ENCODE measurements at places on chromosomes 12 and 14.

DNA sequence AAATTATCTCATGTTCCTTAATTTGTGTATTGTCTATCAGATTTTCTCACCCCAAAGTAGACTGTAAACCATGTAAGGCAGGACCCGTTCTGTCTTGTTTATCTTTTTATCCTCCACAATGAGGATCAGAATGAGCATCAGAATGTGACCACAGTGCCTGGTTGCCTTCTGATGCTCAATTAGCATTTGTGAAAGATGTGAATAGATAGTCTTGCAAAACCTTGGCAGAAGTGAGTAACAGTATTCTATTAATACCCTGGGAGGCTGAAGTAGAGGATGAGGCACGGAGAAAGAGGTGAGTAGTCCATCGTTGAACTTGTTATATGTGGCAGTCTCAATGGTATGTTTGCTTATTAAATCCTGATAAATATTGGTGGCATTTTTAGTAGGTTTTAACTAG is 781.4 kb downstream of the NRXN3 start:
- no peak for DNase-seq

DNA sequence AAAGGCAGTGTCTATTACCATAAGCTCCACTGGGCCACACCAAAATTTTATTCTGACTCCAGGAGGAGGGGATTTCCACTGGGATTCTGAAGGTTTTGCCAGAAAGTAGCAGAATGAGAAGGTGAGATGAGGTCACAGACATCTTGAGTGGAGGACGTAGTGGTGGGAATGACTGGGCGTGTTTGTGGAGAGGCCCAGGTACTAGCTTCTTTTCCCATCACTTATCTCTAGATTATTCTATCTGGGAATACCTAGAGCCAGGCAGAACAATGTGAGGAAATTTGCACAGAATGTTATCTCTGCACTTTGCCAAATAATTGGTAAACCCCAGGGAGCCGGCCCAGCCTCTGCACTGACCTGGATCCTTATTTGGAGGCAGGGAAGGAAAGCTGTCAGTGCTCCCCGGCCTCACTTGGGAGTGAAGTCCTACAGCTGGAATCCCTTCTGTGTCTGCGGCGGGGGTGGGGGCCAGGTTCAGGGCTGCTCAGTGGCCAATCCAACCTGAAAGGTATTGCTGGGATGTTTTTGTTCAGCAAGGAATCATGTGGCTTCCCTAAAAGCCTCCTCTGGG is 129.4 kb downstream of the C12orf75 start:
- no peak for DNase-seq

GRCh38 chr14:38866461-38866860 is 236.6 kb downstream of the SEC23A start:
- no peak for DNase-seq

- DNase-seq: no peak
These were observed 119.5 kb upstream of the RGS6 start for GRCh38 chr14:71812693-71813092.

DNA sequence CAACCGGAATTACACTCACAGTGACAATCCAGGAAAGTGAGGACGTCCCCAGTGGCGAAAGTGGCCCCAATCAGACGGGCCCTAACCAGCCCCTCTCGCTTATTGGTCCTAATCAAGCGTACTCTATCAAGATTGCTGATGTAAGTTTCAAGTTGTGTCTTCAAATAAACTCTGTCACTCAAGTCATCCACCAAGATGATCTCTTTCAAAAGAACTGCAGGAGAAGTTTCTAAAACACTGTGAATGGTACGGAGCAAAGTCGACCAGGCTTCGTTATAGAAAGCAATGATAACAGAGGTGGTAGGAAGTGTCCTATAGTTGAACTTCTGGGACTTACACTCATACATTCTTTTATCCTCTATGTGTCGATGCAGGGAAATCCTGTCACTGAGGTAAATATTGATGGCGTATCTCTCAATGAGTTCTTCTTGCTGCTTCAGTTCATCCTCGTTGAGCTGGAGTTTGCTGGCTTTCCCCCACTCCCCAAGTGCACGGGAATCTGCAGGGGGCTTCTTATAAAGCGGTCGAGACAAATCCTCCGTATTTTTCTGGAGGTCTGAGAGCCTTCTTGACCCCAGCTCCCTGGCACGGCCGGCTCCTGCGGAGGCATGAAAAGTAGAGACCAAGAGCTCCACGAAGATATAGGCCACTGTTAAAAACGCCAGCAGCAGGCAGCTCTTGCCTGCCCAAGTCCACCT is 604 bp downstream of the GALNT4 start:
- no peak for DNase-seq

DNA sequence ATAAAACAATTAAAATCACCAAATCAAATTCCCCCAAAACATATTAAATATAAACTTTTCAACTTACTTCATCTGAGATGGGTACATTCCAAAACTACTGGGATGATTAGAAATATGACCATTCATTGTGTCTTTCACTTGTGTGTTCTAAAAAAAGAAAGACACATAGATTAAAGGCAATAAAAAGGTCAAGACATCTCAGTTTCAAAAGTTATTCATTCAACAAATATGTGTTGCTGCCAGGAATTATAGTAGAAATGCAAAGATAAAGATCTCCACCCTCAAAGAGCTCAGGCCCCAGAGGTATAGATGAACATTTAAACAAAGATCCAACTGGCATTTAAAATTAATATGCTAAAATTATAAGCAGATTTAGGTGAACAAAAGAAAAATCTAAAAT is 106.4 kb downstream of the EPS8 start:
- DNase-seq: no peak

GRCh38 chr12:71460318-71460717 is 20.7 kb downstream of the LGR5 start:
- no peak for DNase-seq

DNA sequence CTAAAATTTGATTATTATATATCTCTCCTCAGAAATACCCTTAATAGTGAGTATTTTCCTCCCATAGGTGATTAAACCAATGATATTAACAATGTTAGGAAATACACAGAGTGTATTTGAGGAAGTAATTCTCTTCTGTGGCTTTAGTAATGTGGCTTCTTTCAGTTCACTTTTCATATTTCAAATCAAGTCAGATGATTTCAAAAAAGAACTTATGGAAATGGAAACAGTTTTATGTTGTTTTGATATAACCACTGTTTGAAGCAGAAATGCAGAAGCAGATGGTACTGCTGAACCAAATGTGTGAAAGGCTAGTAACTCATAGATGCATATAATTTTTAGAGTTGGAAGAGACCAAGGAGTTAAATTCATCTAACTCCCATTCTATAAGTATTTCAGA is 1.9 kb upstream of the GPR33 start:
- DNase-seq: no peak

GRCh38 chr14:62364800-62365280 is 602.6 kb downstream of the SNAPC1 start:
- DNase-seq: no peak

DNA sequence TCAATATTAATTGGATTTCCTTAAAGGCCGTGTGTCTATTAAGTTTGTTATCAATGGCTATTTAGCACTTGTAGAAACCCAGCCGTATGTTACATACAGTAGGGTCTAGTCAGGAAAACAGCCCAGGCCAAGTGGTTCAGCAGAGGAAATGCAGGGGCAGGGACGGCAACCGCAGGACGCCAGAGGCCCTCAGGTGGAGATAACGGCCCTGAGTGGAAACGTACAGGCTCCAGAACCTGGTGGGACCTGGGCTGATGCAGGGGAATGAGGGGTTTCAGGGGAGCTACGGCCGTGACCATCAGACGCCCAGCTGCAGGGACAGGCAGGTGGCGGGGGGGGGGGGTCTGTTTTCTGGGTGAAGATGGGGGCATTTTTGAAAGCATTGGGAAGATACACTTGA is 3.7 kb upstream of the ANKLE2 start:
- no peak for DNase-seq

- DNase-seq: no peak
These were observed 11.7 kb upstream of the PTHLH start for GRCh38 chr12:27984275-27984674.

DNA sequence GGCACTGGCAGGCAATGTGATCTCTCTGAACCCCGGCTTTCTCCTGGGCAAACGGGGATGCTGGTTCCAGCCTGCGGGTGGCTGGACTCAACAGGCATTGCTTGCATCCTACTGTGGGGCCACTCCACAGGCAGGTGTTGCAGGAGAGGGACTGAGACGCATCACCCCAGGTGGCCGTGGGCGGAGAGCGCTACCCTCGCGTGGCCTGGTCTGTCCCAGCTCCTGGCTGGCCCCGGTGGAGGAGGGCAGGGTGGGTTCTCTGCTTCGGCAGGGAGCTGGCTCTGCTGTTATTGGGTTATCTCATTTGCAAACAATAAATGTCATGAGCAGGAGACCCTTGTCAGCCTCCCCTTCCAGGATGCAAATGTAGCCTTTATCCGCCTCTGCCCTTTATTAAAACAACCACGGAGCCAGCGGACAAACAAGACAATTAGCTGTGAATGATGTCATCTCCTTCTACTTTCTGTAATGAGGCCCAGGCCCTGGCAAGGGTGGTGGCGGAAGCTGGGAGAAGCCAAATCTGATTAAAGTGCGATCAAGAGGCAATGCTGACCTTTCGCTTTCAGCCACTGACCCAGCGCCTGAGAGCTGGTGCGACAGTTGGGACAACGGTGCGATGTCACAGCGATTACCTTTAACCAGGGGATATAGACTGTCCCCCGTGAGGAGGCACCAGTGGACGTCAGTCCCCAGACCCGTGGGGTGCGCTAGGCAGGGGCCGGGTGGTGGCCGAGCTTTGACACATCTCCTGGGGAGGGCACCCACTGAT is 161.8 kb downstream of the KIF26A start:
- no peak for DNase-seq

GRCh38 chr14:72796935-72797334 is 97.0 kb downstream of the DPF3 start:
- DNase-seq: no peak

- DNase-seq: no peak
These were observed 224.9 kb downstream of the APAF1 start for GRCh38 chr12:98869886-98870503.

- no peak for DNase-seq
These were observed 7.1 kb downstream of the METAP2 start for GRCh38 chr12:95481072-95481471.

DNA sequence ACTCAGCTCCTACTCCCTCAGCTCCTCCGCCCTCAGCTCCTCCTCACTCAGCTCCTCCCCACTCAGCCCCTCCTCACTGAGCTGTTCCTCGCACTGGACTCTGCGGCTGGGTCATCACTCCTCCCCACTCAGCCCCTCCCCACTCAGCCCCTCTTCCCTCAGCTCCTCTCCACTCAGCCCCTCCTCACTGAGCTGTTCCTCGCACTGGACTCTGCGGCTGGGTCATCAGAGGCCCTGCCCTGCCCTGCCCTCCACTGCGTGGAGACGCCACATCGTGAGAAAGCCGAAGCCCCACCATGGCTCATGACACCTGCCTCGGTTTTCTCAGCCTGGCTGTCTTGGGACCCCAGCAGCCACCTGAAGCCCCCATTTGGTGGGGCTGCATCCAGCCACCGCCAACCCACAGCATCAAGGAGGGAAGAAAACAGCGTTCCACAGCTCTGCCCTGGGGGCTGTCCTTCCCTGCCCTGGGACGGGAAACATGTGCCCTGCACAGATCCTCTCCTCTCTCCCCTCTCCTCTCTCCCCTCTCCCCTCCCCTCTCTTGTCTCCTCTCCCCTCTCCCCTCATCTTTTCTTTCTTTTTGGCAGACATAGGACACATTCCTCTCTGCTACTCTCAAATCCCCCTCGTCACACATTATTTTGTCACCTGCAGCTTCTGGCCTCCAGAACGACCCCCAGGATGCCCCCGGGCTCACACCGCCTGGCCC is 17.7 kb downstream of the NOC4L start:
- DNase-seq: no peak

DNA sequence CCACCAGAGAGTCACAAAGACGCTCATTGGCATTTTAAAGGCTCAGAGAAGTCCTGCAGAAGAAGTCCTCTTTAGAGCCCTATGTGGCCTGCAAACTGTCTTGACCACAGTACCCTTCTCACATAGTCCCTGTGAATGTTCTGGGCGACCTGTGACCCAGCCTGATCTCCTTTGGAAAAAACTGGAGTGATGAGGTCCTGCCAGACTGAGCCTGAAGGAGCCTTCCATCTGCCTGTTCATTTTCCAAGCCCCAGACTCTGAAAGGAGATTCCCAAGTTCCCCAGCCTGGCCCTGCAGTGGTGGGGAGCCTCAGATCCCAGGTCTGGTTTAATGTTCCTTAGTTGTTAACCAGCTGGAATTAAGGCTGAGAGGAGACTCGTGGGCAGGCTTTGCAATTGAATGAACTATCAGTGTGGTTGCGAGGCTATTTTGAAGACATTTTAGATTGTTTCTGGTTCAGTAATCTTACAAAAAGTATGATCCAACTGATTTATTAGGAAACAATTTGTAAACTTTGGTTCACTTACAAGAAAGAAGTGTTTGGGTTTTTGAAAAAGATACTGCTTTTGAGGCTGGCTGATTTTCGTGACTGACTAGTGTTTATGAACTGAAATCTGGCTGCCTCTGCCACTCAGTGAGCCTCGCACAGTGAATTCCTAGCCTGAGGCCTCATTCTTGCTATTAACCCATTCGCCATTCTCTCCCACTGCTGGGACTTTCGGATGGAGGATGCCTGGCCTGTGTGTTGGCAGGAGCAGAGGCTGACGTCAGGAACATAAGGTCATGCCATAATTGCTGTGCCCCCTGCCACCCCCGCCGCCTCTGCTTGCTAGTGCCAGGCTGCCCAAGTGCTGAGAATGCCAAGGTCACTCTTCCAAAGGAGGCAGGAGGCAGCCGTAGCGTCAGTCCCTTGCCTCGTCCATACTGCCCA is 249.0 kb downstream of the CACNA1C start:
- no peak for DNase-seq

GRCh38 chr12:49525942-49526341 is 12.9 kb upstream of the KCNH3 start:
- no peak for DNase-seq

DNA sequence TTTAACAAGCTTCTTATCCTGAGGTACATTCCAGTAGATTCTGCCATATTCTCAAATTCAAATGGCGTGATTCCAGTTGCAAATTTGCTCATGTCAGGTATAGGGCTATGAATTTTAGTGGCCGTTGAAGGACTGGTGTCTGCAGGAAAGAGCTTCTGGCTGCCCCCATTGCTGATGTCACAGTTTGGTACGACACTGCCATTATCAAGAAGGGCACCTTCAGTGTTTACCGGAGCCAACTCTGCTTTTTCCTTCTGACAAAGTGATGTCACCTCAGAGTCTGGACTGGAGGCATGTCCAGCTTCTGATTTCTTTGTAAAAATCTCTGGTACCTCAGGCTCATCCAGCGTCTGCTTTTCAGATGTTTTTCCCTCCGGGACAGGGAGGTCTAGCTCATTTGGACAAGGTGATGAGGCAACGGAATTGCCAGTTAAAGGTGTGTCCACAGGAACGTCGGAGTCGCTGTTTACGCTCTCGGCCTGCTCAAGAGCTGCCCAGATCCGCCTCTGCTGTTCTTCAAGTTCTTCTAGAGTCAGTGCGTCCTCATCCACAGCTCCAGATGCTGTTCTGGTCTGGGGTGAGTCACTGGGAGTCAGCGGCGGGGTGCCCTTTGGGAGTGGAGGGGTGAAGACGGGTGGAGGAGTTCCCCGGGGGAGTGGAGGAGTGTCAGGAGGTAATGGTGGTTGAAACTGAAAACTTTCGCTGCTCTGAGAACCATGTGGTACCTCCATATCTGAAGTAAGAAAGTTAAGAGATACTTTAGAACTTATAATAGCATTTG is 27.0 kb downstream of the ZCCHC8 start:
- DNase-seq: no peak

GRCh38 chr14:33679461-33680225 is 271.2 kb downstream of the EGLN3 start:
- DNase-seq: no peak

- DNase-seq: no peak
These were observed 80.6 kb upstream of the OVCH1 start for GRCh38 chr12:29578070-29578469.

All from stimulated activated CD8-positive, alpha-beta memory T cell treated with anti-CD3 and anti-CD28 coated beads, Interleukin-2, amount 100 ng/mL, for 1 hour (primary cell).